ENCODE measurements at places on chromosomes 11 and 22. TPM values are rescaled to one million over a fixed set of nuclear protein-coding genes. Genes with fewer than 3 reads are reported as not detected.

DNA sequence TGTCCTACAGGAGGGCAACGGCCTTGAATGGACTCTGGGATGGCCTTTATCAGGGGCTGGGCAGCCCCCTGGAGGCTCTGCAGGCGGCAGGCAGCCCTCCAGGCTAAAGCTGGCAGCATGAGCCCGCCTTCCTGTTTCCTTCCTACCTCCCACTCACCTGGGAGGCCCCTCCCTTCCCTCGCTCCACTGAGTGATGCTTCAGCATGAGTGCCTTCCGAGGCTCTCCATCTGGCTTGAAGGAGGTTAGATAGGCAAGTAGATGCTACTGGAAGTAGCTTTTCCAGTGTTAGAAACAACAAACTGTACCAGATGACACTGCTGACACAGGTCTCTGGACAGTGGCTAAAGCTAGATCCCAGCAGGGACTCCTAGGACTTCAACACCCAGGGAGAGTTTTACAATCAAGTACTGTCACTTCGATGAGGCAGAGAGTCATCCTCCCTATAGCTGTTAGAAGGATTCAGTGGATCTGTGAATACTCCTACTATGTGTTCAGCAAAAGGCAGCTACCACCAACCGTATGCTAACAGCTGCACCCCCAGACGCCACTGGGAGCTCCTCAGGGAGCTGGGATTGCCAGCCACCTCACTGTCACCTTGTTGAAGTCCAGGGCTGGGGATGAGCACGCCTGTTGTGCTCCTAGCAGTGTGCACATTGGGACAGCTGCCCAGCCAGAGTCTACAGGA is 4.1 kb upstream of the SLC25A1 start:
- no peak for DNase-seq

TBX10 gene
- not detected for total RNA-seq

NAALAD2 gene
- total RNA-seq: 6.9 TPM

NLRP10 gene
- total RNA-seq: not detected

OR5P2 gene
- total RNA-seq: not detected

Measured in frontal cortex (tissue), 4 donors.